Stimulated activated CD4-positive, alpha-beta T cell treated with anti-CD3 and anti-CD28 coated beads, Interleukin-2, amount 100 ng/mL, for 4 hours (primary cell): ENCODE measurements at places on chromosomes 16 and 17.

- DNase-seq = no peak
Measured at GRCh38 chr16:10097271-10097670, 85.0 kb downstream of the GRIN2A start.

GRCh38 chr16:7492122-7492521 lies 159.5 kb downstream of the RBFOX1 start:
- no peak for DNase-seq

GRCh38 chr17:6437466-6437865 lies 2.5 kb upstream of the AIPL1 start:
- DNase-seq = no peak

DNA sequence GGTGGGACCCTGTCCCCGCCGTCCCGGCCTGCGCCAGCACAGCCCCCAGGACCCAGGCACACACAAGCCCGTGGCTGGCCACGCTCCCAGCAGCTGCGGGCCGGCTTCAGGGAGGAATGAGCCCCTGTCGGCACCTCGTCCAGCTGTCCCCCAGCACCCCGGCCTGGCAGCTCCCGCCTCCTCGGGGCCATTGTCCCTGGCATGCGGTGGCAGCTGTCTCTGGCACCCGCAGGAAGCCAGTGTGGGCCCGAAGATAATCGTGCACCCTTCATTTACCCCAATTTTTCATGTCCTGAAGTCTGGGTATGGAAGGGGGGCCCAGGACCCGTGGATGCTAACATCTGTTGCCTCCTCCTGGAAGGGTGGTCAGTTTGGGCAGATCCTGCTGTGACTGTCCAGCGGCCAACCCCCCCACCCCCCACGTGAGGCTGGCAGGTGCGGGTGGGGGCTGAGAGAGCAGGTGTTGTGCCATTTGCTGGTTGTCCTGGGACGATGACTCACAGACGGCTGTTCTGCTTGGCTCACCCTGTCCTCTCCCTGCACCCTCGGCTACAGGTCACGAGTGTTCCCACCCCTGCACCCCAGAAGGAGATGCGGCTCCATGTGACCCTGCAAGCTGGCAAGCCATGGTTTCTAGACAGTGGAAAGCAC lies 4.0 kb upstream of the LMF1 start:
- DNase-seq = no peak

DNA sequence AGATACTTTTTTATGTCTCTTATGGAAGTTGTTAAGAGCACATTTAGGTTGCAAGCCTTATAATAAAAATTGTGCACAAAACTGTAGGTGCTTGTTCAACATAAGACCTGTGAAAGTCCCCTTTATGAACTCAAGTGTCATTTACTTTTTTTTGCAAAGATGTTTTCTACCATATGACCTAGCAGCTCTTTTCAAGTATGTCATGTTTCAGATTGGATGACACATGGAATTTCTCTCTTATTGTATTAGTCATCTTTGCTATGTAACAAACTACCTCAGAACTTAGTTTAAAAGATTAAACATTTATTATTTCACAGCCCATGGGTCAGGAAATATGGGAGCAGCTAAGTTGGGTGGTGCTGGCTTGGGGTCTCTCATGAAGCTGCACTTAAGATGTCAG lies 57.9 kb downstream of the PHKB start:
- DNase-seq = no peak

GRCh38 chr17:36069136-36069535 lies 5.1 kb downstream of the CCL18 start:
- no peak for DNase-seq

DNA sequence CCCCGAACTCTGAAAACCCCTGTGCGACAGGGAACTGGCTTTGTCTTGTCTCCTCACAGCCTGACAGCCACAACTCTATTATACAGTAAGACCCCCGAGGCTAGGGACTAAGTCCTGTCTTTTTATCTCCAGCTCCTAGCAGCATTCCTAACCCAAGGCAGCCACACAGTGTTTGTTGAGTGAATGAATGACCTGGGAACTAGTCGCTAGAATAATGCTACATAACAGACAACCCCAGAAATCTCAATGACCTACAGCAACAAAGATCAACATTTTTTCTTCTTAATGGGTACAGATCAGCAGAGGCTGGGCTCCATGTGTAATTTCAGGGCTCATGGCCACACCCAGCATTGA lies 71.4 kb upstream of the TNRC6C start:
- no peak for DNase-seq

- DNase-seq = no peak
Measured at GRCh38 chr17:3590768-3591167, 18.4 kb downstream of the TRPV1 start.

DNA sequence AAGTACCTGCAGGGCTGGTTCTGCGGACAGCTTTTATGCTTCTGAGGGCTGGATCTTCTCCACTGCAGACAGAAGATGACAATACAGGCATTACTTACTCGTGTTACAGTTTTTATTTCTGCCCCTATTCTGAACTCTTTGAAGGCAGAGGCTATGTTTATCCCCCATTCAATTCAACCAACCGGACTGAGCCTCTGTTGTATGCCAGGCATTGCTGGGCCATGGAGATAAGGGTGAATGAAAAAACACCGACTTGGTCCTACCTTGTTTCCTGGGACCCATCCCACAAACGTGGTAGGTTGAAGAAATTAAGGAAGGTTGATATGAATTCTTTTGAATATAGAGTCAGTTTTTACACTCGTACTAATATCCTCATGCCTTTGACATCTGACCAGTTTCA lies 10.0 kb upstream of the HP start:
- no peak for DNase-seq

GRCh38 chr17:8016632-8017424 lies 14.4 kb downstream of the GUCY2D start:
- DNase-seq = no peak

DNA sequence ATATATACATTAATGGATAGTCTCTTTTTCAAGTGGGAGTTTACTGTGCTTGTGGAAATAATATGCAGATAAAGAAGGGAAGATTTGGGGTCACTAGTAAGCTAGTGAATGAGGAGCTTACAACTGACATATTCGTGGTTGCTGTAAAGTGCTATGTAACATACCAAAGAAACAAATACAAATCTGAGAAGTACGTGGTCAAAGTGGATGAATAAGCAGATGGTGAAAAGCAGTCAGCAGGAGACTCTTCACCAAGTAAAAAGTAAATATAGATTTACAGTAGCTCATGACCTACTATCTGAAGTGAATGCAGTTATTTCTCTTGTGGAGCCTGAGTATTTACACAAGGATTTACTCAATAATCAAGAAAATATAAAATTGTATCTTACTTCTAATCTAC lies 136.6 kb upstream of the ELAC2 start:
- DNase-seq = no peak

DNA sequence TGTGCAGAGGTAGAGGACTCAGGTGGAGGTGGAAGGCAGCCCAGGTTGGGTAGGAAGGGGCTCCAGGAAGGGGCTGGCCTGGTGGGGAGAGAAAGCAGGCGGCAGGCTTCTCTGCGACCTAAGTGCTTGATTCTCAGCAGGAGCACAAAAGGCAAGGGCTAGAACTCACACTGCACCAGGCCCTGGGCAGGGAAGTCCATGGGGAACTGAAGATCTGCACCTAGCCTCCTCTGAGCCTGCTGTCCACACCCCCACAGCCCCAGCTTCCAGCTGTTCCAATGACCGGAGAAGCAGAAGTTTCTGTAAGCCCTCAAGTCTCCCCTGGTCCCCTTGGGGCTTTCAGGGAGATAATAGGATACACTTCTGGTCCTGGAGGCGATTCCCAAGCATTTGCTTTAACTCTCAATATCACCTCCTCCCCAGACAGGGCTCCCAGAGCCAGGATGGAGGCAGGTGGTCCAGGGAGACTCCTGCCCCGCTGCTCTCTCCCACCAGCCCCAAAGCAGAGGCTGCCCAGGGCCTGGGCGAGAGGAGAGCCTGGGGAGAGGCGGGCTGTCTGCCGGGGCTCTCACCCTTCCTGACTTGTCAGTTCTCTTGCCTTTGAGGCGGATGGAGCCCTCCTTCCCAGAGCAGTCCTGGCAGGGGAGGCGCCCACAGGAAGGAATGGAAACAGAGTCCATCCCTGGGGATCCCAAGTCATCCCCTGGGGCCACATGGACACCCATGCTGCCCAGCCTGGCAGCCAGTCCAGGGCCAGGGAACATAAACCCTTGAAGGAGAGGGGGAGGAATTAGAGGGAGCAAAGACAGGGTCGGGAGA lies 126.0 kb downstream of the RBFOX3 start:
- no peak for DNase-seq

- DNase-seq = no peak
Measured at GRCh38 chr17:42564815-42565522, 1.9 kb upstream of the MLX start.

- no peak for DNase-seq
Measured at GRCh38 chr17:76738468-76738850, 540 bp downstream of the MFSD11 start.

GRCh38 chr16:76441876-76442275 lies 164.7 kb downstream of the CNTNAP4 start:
- DNase-seq = no peak

- no peak for DNase-seq
Measured at GRCh38 chr17:45703806-45704205, 80.3 kb upstream of the CRHR1 start.

GRCh38 chr16:72502594-72503005 lies 330.6 kb upstream of the PMFBP1 start:
- DNase-seq = no peak

GRCh38 chr17:77772899-77773358 lies 185.6 kb upstream of the TNRC6C start:
- no peak for DNase-seq

DNA sequence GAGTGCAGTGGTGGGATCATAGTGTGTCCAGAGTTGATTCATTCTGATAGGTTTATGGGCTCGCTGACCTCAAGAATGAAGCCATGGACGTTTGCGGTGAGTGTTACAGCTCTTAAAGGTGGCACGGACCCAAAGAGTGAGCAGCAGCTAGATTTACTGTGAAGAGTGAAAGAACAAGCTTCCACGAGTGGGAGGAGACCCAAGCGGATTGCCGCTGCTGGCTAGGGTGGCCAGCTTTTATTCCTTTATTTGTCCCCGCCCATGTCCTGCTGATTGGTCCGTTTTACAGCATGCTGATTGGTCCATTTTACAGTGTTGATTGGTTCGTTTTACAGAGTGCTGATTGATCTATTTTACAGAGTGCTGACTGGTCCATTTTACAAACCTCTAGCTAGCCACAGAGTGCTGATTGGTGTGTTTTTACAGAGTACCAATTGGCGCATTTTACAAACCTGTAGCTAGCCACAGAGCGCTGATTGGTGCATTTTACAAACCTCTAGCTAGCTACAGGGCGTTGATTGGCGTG lies 17.5 kb downstream of the CACNG4 start:
- DNase-seq = no peak

DNA sequence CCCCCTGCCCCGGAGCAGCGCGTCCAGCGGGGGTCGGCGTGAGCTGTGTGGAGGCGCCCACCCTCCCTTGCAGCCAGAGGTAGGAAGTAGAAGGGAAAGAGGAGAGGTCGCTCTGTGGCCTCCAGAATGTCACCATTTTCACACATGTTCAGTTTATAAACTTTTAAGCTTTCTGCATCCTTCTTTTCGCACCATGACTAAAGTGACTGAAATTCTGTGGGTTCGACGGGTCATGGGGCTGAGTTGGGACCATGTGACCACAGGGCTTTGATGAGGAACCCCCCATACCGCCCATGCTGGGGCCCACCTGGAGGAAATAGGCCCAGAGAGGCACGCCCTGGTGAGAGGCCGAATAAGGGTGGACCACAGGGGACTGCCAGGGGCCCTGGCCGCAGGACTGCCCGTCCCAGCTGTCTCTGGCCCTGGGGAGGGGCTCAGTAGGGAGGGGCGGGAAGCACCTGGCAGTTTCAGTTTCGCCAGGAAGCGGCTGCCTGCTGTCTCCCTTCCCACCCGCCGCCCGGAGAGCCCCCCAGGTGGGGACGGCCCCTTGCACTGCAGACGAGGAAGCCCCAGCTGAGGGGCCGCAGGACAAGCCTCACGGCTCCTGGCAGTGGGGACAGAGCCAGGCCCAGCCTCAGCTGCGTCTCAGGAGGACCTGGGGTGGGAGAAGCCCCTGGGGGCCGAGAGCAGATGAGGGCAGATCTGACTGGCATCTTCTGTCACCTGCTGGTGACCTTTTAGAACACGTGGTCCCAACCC lies 9.0 kb downstream of the CBFA2T3 start:
- no peak for DNase-seq

GRCh38 chr16:52069866-52070265 lies 477.1 kb downstream of the TOX3 start:
- no peak for DNase-seq

GRCh38 chr16:51592535-51593300 lies 441.6 kb upstream of the SALL1 start:
- no peak for DNase-seq

DNA sequence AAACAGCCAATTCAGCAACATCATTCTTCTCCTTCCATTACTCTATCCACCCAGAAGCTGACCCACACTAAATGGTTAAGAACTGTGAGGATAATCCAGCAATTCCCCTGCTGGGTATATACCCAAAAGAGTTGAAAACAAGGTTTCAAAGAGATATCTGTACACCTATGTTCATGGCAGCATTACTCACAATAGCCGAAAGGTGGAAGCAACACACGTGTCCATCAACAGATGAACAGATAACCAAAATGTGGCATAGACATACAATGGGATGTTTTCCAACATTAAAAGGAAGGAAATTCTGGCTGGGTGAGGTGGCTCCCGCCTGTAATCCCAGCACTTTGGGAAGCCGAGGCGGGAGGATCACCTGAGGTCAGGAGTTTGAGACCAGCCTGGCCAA lies 19.9 kb downstream of the MIS12 start:
- DNase-seq = no peak

GRCh38 chr17:63311416-63311937 lies 134.6 kb downstream of the CYB561 start:
- no peak for DNase-seq

DNA sequence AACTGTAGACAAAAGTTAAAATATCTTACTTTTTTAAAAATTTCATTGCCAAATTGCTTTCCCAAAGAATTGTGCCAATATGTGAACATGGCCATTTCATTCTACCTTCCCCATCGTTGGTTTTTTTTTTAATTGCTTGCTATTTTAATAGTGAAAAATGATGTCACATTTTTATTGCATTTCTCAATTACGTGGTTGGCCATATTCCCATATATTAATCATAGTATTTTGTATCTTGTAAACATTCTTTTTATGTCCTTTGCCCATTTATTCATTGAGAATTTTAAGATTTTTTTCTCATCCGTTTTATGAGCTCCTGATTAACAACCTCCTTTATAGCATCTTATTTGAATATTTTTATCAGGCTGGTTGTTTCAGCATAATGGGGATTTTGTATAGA lies 7.2 kb downstream of the OMG start:
- DNase-seq = no peak

GRCh38 chr17:4623249-4623648 lies 18.2 kb downstream of the ALOX15 start:
- DNase-seq = no peak
